ENCODE measurements at places on chromosomes 7 and 10. TPM values are rescaled to one million over a fixed set of nuclear protein-coding genes. Genes with fewer than 3 reads are reported as not detected.

GRCh38 chr7:1861799-1862458 lies 191.9 kb downstream of the ELFN1 start:
- no peaks in the 10 kb centered on the region for H3K27me3 ChIP-seq
- no peak overlapping the region for H3K4me3 ChIP-seq
- H3K27ac ChIP-seq: no peak overlapping the region
- H3K36me3 ChIP-seq: no peaks in the 10 kb centered on the region
- no peak for DNase-seq
- H3K4me1 ChIP-seq: no peaks in the 10 kb centered on the region

Gene FOXI2
- 0.30 TPM for polyA plus RNA-seq

DNA sequence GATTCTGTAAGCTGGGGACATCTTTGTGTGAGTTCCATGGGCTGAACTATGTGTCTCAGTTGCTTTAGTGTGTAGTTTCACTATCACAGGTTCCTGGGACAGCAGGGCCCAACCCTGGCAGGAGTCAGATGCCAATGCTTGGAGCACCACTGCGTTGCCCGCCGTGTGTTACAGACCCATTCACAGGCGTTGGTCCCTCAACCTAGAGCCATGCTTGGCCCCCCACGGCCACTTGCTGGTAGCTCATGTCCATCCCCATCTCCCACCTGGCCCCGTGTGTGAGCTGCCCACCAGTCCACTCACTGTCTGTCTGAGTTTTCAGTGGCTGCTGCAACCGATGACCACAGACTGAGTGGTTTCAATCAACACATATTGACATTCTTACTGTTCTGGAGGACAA lies 546.9 kb downstream of the TCERG1L start:
- H3K27me3 ChIP-seq: no peaks in the 10 kb centered on the region
- no peaks in the 10 kb centered on the region for H3K36me3 ChIP-seq
- no peak overlapping the region for H3K4me3 ChIP-seq
- H3K4me1 ChIP-seq: no peaks in the 10 kb centered on the region
- no peak for DNase-seq
- no peak overlapping the region for H3K27ac ChIP-seq

GRCh38 chr10:22531441-22531840 lies 182.9 kb downstream of the PIP4K2A start:
- no peak for DNase-seq
- no peaks in the 10 kb centered on the region for H3K36me3 ChIP-seq
- no peak overlapping the region for H3K27ac ChIP-seq

GRCh38 chr10:52332815-52333214 lies 18.7 kb downstream of the DKK1 start:
- no peaks in the 10 kb centered on the region for H3K4me1 ChIP-seq
- H3K36me3 ChIP-seq: no peaks in the 10 kb centered on the region
- no peak for DNase-seq
- no peak overlapping the region for H3K27ac ChIP-seq

DNA sequence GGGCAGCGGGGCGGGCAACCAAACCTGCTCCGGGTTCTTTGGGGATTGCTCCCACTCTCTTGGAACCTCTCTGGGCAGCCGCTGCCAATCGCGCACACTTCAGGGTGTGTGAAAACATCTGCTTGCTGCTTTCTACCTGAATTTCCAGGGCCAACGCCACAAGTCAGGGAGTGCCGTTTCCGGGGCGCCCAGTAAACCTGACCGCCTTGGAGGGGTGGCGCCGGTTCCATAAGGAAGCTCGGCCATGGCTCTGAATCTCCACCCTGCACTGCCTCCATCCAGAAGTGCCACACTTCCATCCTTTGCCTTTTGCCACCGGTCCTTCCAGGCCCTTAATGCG lies 679 bp upstream of the AFAP1L2 start:
- H3K36me3 ChIP-seq: no peaks in the 10 kb centered on the region
- peak overlapping the region; percentile 53 for H3K4me3 ChIP-seq
- no peaks in the 10 kb centered on the region for H3K27me3 ChIP-seq
- H3K4me1 ChIP-seq: peaks cover 20% of the 10 kb centered on the region
- no peak for DNase-seq

Gene TES
- polyA plus RNA-seq: 120 TPM

- H3K27me3 ChIP-seq: no peaks in the 10 kb centered on the region
- no peak for DNase-seq
- no peaks in the 10 kb centered on the region for H3K4me1 ChIP-seq
- no peak overlapping the region for H3K27ac ChIP-seq
- H3K36me3 ChIP-seq: no peaks in the 10 kb centered on the region
These were observed 61.1 kb downstream of the GNAT3 start for GRCh38 chr7:80450621-80451308.

DNA sequence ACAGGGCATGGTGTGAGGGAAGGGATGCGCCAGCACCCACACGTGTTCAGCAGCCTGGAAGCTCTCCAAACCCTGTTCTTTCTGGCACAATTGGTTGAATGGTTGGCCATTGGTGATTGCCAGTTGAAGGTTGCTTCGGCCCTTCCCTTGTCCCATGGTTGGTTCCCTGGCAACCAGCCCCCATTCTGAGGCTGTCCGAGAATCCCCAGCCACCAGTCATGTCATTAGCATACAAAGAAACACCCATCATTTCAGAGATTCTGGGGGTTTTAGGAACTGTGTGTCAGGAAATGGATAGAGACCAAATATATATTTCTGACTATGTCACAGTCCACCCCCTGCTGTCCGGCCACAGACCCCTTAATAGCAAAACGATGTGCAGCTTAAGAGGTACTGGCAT lies 21.8 kb downstream of the FKBP6 start:
- no peak overlapping the region for H3K27ac ChIP-seq
- DNase-seq: no peak
- H3K27me3 ChIP-seq: no peaks in the 10 kb centered on the region
- H3K4me3 ChIP-seq: no peak overlapping the region
- H3K4me1 ChIP-seq: no peaks in the 10 kb centered on the region
- no peaks in the 10 kb centered on the region for H3K36me3 ChIP-seq

GRCh38 chr10:13567030-13567429 lies 19.7 kb upstream of the PRPF18 start:
- no peaks in the 10 kb centered on the region for H3K4me1 ChIP-seq
- H3K36me3 ChIP-seq: no peaks in the 10 kb centered on the region
- no peaks in the 10 kb centered on the region for H3K27me3 ChIP-seq
- H3K27ac ChIP-seq: no peak overlapping the region
- H3K4me3 ChIP-seq: no peak overlapping the region

Gene GDF2
- polyA plus RNA-seq: not detected

- no peaks in the 10 kb centered on the region for H3K4me1 ChIP-seq
- no peak overlapping the region for H3K4me3 ChIP-seq
- H3K36me3 ChIP-seq: no peaks in the 10 kb centered on the region
These were observed 49.8 kb upstream of the SLC35B4 start for GRCh38 chr7:134366481-134366880.

DNA sequence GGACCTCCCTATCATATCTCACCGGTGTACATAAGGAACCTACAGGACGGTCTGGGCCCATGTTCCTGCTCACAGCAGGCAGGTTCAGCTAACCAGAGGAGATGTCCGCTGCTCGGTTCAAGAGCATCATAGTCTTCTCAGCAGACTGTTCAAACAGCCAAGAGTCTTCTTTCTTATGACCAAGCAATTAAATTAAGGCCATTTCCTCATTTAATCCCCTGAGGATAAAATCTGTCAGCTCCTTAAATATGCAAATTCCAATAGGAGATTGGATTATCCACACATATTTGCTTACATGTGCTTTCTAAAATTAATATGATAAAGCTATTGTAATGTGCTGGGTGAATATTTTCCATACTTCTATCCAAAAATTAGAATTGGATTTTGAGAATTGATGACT lies 59.7 kb downstream of the LMBR1 start:
- H3K27ac ChIP-seq: no peak overlapping the region
- H3K27me3 ChIP-seq: no peaks in the 10 kb centered on the region
- no peak overlapping the region for H3K4me3 ChIP-seq
- H3K4me1 ChIP-seq: no peaks in the 10 kb centered on the region
- DNase-seq: no peak

Gene GPR15LG
- not detected for polyA plus RNA-seq

Gene CADPS2
- polyA plus RNA-seq: 6.0 TPM

DNA sequence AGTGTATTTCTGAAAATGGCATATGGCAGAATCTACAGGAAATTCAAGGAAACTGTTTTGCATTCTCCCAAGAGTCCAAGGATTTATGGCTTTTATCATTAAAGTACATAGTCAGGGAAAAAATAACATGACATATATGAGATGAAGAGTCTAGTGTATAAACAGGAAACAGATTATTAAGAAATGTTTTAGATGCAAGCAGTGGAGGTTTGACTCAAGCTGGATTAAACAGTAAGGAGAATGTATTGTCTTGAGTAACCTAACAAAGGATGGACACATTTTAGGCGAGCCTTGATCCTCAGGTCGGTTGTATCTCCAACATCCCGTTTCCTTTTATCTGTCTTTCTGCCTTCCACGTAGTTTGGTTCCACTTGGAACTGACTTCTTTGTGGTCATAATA lies 17.9 kb downstream of the OR6B1 start:
- no peaks in the 10 kb centered on the region for H3K27me3 ChIP-seq
- DNase-seq: no peak
- no peak overlapping the region for H3K27ac ChIP-seq
- no peak overlapping the region for H3K4me3 ChIP-seq
- H3K4me1 ChIP-seq: no peaks in the 10 kb centered on the region
- H3K36me3 ChIP-seq: no peaks in the 10 kb centered on the region

Measured in testis (tissue), 5 donors.